Suppressor macrophage treated with lipopolysaccharide for 1 hour (primary cell): ENCODE measurements at places on chromosomes 6 and 20.

- DNase-seq = no peak
These were observed 140.3 kb upstream of the STMND1 start for GRCh38 chr6:16961577-16961976.

- no peak for DNase-seq
These were observed 8.3 kb upstream of the TTPAL start for GRCh38 chr20:44467289-44467883.

GRCh38 chr6:83860782-83861495 is 1.4 kb downstream of the CYB5R4 start:
- peak; percentile 60 for DNase-seq

DNA sequence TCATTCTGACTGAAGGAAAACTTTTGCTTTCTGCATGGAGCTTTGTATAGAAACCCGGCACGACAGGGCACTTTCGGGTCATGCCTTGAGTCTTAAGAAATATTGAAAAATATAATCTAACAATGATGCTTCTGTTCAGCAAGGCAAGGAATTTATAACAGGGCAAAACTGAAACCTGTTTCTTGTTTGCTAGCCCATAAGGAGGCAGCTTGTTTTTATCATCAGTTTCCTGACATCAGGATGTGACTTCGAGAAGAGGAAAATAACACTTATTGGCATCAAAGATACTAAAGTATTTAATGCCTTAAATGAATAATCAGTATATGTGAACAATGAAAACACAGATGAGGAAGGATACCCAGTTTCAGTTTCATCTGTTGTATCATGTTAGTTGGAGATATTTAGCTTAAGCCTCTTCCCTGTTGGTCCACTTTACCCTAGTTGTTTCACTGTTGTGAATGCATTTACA is 146.5 kb downstream of the CDKAL1 start:
- DNase-seq = no peak

- DNase-seq = peak; percentile 78
These were observed 199.3 kb downstream of the ARID1B start for GRCh38 chr6:156976216-156977127.

DNA sequence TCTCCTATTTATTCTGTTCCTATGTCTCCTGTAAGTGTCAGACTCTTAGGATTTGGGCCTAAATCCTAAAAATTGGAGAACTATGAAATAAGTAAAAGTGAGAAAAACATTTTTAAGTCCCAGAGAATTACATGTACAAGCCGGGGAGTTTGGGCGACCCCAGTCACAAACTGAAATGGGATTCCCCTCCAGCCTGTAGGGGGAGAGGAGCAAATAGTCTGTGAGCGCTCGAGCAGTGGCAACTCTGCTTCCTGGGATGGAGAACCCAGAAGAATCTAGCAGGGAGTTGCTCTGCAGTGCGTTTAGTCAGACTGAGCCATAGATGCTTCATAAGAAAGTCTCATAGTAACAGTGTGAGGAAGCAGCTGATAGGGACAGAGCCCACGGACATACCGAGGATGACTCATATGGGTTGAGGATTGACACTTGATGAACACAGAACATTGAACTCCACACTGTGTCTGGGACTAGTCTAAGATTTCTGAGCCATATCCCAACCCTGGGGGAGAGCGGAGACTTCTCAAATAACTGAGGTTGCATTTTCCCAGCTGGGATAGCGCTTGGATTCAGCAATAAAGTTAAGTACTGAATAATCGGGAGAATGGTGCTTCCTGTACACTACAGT is 437.2 kb downstream of the BCKDHB start:
- DNase-seq = no peak

GRCh38 chr6:52053038-52053695 is 34.2 kb downstream of the PKHD1 start:
- DNase-seq = no peak

DNA sequence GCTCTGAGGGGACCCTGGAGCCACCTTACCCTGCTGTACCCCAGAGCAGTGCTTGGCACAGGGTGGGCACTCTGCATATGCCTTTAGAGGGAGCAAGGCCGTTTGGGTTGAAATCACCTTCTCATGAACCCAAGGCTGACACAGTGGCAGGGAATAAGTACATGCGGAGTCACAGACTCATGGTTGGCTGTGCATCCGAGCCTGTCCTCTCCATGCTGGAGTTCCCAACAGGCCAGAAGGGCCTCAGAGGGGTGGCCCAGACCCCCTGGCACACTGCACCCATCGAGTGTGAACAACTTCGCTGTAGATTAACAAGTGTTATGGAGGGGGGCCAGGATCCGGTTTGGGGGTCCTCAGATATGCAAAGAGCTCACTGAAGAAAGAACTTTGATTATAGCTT is 21.0 kb upstream of the IRF4 start:
- no peak for DNase-seq

- DNase-seq = no peak
These were observed 44.2 kb downstream of the KCNK5 start for GRCh38 chr6:39184906-39185580.

DNA sequence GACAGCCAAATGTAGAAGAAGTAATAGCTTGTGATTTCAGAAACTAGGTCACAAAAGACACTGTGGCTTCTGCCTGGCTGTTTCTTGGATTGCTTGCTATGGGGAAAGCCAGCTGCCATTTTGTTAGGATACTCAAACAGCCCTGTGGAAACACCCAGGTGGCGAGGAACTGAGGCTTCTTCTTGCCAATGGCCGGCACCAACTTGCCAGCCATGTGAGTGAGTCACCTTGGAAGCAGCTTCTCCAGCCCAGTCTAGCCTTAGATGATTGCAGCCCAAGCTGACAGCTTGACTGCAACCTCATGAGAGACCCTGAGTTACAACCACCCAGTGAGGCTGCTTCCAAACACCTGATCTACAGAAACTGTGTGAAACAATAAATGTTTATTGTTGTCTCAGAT is 11.9 kb upstream of the KIAA1755 start:
- no peak for DNase-seq

DNA sequence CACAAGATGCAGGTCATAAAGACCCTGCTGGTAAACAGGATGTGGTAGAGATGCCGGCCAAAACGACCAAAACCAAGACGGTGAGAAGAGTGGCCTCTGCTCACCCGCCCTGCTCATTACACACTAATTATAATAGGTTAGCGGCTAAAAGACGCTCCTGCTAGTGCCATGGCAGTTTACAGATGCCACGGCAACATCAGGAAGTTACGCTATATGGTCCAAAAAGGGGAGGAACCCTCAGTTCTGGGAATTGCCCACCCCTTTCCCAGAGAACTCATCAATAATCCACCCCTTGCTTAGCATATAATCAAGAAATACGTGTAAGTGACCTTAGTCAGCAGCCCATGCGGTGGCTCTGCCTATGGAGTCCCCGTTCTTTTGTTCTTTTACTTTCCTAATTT is 17.6 kb downstream of the BHLHE23 start:
- no peak for DNase-seq

- DNase-seq = no peak
These were observed 164.7 kb upstream of the CENPW start for GRCh38 chr6:126175251-126175650.

DNA sequence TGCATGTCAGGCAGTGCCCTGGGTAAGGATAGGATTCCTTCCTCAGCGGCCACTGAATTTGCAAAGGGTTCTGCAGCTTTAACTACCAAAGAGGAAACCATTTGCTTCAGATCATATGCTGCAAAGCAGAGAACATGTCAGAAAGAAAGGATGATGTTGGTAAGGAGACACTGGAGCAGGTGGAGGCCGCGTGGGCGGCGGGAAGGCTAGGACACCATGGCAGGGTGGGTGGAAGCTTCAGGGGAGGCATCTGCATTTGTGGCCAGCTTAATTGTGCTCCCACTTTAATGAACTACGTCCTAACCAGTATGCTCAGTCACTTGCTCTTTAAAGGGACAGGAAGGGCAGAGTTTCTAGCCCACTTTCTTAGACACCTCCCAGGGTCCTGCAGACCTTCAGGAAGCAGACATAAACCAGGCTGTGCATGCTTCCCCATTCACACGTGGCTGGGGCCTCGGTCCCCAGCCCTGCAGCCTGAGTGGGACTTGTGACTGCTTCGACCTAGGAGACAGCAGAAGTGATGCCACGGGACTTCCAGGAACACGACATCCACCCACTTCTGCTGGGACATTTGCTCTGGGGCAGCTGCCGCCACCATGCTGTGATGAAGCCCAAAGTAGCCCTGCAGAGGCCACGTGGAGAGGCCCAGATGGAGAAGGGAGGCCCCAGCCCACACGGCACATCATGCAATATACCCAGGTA is 76.1 kb downstream of the GINS1 start:
- peak; percentile 72 for DNase-seq

DNA sequence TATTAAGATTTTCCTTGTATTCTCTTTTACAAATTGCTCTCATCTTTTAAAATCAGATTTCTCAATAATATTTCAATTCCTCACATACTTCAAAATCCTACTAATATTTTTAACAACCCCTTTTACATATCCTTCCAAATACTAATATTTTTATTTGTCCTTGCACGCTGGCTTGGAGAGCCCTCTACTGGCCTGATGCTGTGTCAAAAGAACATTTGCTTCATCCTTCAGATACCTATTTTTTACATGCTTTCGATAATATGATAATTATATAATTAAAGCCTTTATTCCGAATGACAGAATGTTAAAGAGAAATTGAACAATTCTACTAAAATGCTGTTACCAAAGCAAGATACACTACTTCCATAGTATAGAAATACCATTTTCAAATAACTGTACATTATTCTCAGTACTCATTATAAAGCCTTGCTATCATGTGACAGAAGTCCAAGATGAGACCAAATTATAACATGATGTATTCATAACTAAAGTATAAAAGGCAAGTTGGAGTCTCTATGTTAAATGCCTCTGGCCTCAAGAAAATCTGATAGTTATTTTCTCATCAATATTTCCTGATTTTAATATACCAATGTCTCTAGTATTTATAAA is 39.0 kb upstream of the PLN start:
- DNase-seq = no peak

DNA sequence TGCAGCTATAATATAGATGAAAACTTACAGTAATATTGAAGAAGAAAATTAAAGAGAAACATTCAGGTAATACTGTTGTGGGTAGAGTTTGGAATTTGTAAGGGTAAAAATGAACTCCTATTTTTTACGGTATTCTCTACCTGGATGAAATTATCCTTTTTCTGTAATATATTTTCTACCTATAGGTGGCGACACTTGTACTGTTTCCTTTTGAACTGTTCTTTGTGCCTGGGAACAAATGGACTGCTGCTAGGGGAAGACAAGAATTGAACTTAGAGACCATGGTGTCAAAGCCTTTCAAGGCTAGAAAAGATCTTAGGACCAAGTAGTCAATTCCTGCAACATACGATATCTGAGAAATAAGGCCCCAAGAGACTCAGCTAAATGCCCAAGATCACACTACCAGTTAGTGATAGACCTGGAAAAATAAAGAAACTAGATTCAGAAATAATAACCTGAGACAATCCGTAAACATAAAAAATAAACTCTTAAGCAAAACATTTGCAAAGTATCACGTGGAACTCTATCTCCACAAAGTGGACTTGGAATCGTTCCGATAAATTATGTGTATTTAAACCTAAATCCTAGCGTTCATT is 383.8 kb downstream of the TFAP2A start:
- peak; percentile 32 for DNase-seq

DNA sequence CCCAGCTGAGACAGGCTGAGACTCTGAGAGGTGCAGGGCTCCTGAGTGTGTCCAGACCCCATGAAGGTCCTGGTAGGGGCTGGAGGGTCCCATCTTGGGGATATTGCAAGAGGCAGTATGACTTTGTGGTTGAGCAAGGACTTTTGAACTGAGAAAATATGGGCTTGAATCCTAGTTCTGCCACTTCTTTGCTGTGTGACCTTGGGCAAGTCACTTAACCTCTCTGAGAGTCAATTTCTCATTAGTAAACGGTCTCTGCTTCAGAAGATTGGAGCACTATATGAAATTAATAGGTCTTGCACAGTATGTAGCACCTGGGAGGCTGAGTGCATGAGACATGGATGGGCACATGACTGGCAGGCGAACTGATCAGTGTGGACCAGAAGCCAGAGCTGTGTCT is 42.7 kb downstream of the TFEB start:
- DNase-seq = no peak

DNA sequence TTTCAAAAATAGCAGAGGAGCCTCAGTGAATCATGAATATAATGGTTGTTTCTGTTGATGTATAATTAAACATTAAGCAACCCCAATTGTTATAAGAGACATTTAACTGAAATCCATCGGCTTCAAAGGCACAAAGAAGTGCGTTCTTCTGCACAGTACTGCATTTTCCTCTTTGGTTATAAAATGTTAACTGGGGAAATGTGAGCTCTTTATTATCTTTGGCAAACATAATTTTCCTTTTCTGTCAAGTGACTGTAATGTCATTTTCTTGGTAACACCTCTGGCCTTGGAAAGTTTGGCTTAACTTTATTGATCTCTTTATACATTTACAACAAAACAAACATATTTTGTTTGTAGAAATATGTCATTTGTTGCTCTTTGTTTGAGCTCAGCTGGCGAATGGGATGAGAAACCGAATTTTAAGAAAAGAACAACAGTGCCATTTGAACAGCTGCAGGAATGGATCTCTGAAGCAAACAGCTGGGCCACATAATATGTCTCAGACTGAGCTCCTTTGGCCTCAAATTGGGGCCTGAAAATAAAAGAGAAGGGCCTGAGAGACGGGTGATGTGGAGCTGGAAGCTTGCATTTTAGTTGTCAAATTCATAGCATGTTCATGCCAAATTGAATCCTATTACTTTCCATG is 427.0 kb upstream of the SPTLC3 start:
- DNase-seq = no peak

DNA sequence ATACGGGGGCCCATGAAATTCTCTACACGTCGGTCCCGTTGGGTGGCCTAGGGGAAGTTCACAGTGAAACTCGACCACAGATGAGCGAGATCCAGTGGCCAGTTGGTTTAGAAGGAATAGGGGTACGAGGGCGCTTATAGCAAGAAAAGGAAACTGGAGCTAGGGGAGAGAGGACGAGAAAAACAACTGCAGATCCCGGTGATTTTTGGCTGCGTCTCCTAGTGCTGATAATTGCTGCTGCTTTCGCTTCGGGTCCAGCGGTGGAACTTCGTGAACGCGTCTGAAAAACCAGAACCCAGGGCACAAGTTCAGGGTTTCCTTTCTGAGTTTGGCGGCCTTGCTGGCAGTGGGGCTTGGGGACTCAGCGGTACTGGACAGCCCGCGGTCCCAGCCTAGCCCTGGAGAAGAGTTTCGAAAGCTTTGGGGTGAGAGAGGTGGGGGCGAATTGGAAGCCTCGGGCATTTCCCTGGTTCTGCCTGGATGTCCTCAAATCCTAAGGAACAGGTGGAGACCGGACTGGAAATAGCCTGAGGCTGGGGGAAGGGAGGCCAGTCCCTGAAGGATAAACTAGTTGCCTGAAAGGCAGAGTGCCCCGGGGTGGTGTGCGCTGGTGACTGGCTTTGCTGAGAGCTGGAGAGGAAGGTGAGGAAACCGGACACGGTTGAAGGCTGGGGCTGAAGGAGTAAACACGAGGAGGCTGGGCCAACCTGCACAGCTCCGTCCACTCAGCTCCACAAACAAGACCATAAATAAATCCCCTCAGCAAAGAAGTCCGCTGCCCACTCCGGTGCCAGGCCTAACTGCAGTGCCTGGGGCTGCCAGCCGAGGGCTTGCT is 793 bp downstream of the GMPR start:
- DNase-seq = peak; percentile 38

DNA sequence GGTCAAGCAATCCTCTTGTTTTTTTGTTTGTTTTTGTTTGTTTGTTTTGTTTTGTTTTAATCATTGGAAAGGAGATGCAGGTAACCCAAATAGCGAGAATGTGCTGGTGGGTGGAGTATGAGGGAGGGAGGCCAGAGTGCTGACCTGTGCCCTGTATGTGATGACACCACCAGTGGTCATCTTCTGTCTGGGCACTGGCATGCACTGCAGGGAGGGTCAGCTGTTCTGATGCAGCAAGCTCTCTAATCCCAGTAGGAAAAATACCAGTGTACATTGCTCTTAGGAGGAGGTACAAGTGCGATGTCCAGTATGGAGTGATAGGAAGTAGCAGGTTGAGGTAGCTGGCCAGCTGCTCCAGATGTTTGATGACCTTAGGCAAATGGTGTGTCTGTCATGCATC is 2.9 kb upstream of the CST1 start:
- DNase-seq = no peak
